NCI-H1417 treated with DMSO at 0.1 percent for 48 hours (cell line): ENCODE measurements at places on chromosomes 11 and 22.

- DNase-seq = no peak
Observed at GRCh38 chr11:88330826-88331428, 6.6 kb downstream of the CTSC start.

GRCh38 chr11:115503886-115504275 is 334 bp downstream of the CADM1 start:
- DNase-seq = no peak

DNA sequence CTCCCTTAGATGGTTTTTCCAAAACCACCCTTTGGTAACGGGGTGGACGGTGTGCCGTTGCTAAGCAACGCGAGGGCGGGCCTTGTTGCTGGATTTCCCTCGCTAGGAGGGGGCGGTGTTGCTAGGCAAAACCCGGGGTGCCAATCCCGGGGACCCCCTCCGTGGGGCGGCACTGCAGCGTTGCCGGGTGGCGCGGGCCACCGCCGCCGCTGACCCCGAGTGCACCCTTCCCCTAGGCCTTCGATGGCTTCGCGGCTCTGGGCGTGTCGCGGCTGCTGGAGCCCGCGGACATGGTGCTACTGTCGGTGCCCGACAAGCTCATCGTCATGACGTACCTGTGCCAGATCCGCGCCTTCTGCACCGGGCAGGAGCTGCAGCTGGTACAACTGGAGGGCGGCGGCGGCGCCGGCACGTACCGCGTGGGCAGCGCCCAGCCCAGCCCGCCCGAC is 8.9 kb downstream of the EHBP1L1 start:
- DNase-seq = no peak

DNA sequence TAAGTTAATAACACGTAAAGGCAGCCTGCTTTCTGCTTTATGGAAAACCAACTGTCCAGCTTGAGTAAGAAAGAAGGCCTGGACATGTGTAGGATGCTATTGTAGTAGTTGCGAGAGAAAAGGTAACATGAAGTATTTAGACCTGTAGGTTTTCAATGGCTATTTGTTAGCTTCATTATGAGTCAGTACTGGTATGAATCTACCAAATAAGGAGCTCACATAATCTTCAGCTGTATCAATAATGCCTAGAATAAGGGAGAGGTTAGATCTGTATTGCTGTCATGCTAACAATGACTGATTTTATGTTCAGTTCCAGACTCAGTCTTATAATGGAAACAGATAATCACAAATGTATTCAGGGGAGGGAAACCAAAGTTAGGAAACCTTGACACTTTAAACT is 550.3 kb downstream of the CNTN5 start:
- no peak for DNase-seq

DNA sequence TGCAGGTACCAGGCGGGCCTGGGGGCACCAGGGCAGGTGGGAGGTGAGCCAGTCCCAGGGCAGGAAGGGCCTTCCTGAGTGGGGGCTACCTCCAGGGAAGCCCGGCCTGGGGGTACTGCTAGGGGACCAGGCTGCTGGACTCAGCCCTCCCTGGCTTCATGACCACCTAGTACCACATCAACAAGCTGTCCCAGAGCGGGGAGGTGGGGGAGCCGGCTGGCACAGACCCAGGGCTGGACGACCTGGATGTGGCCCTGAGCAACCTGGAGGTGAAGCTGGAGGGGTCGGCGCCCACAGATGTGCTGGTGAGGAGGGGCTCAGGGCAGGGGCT is 6.7 kb downstream of the TRPT1 start:
- DNase-seq = no peak

- DNase-seq = no peak
Observed at GRCh38 chr11:5280582-5281102, 10.9 kb upstream of the HBE1 start.

- no peak for DNase-seq
Observed at GRCh38 chr11:78552881-78553280, 21.8 kb downstream of the NARS2 start.

- DNase-seq = no peak
Observed at GRCh38 chr11:104682206-104682605, 216.1 kb downstream of the CASP12 start.

GRCh38 chr11:81092522-81092921 is 1641.1 kb downstream of the FAM181B start:
- DNase-seq = no peak

DNA sequence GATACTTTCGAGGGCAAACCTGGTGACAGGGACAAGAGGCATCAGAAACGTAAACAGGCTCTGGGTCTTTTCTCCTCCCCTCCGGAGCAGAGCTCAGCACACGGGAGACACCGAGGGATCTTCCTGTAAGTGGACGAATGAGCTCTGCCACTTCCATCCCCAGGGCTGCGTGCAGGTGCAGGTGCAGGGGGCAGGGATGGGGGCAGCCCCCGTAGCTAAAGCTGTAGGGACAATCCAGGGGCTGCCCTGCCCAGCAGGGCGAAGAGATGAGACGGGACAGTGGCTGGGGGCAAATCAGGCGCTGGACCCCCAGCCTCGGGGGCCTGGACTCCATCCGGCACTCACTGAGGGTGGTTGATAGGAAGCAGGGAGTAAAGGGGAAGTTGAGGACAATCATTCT is 505.4 kb downstream of the BRD1 start:
- no peak for DNase-seq

GRCh38 chr22:48960980-48961660 is 866.6 kb downstream of the BRD1 start:
- no peak for DNase-seq

- DNase-seq = no peak
Observed at GRCh38 chr11:79392161-79392560, 48.7 kb downstream of the TENM4 start.

DNA sequence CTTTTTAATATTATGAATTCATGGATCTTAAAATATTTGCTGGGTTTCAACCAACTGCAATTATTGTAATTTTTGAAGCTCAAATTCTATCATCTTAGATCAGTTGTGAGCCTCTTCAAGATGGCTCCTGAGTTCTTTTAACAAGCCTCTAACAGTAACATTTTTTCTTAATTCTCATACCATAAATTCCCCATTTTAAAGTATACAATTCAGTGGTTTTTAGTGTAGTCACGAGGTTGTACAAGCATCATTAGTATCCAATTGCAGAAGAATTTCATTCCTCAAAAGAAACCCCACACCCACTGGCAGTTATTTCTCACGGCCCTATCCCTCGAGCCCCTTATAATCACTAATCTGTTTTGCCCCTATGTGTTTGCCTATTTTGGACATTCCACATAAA is 270.8 kb downstream of the SBF2 start:
- DNase-seq = no peak

GRCh38 chr11:62543680-62544444 is 2.7 kb downstream of the AHNAK start:
- DNase-seq = no peak

GRCh38 chr11:91527380-91528030 is 697.1 kb upstream of the FAT3 start:
- DNase-seq = no peak

DNA sequence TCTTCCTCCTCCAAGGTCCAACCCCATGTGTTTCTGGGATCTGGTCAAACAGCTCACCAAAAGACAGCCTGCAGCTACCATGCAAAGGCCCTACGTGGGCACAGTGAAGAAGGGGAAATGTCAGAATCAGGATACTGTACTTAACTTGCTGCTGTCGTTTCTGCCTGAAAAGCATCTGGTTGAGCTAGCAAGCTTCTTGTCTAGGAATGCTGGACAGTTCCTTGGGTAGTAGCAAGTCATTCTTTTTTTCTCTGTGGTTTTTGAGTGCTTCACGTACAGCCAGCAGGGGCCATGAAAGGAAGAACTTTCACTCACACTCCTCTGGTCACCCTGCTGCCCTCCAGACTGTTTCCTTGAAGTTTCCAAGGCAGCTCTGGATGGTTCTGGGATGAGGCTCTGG is 24.7 kb downstream of the RCOR2 start:
- DNase-seq = no peak

DNA sequence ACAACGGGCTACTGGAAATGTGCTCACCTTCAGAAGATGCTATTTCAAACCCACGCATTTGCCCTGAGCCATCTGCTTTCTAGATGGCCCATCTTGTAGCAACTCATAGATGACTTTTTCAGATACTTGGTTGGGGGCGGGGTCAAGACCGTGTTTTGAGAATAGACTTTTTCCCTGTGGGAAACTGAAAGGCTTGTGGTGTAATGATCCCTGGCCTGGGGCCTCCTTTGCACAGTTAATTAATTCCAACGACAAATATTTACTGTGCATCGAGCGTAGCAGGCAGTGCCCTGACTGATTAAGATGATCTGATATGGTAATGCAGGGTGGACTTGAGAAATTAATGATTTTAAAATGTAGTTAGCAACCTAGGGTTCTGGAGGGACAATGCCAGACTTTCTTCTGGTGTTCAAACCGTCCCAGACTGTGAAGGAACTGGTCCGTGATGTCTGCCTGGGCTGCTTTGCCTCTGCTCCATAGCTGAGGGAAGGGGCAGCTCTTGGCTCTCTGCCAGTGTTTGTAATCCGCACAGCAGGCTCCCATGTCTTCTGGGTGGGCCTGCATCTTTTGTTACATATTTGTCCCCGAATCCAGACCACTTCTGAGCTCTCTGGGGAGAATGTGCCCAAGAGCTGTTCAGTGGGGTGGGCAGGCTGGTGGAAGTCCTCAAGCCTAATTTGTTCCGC is 84.8 kb downstream of the ADAMTS15 start:
- no peak for DNase-seq
